ENCODE measurements at places on chromosomes 2 and 18.

DNA sequence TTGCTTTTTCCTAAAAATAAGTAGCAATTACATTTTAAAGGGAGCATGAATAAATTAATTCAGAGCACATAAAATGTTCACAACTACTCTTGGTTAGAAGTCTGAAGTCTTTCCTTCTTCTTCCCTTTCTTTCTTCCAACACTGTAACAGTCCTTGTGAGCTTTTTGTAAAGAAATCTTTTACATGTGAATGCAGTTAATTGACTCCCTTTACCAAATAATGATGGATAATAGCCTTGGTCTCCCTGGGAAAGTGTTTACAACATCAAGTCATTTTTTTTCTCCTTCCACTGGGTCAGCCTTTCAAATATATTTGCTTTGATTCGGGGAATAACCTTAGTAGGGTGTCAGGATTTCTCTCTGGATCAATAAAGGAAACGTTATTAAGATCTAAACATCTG, 39.1 kb downstream of the CALCRL start:
- DNase-seq: no peak

DNA sequence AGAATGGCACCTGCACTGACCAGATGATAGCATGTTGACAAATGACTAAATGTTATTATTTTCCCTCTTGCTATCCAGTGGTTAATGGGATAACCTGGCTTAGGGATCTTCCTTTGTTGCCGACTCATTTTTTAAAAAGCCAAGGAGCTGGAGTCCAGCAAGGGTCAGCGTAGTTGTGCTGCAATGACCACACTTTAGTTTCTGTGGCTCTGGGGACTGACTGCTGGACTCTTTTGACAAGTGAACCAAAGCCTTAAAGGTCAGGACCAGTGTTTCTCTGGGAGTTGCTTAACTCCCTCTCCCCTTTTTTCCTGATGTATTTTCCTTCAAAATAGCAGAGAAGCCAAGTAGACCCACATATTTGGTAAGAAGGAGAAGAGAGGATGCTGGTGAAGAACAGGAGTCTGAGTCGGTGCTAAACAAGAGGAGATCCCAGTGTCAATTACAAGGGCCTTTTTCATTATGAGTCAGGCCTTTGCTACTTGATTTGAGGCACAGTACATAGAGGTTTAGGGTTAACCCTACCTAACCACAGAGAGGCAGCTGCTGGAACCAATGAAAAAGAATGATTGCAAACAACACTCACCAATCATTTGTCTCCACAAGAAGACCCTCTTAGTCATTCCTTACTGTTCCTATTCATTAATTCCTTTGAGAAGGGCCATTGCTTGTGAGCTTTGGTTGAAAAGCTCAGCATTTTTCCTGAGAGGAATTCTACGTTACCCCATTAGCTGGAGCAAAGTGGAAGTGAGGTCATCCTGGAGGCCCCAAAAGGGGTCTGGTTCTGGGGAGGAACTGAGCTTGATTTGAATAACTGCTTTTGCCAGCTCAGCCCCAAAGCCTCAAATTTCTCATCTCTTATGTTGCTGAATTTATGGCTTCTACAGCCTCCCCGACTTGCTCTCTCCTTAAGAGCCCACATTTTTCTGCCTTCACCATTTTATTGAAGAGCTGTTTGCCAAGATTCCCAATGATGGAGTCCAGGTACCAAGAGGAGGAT, 137.6 kb upstream of the HNMT start:
- DNase-seq: no peak

DNA sequence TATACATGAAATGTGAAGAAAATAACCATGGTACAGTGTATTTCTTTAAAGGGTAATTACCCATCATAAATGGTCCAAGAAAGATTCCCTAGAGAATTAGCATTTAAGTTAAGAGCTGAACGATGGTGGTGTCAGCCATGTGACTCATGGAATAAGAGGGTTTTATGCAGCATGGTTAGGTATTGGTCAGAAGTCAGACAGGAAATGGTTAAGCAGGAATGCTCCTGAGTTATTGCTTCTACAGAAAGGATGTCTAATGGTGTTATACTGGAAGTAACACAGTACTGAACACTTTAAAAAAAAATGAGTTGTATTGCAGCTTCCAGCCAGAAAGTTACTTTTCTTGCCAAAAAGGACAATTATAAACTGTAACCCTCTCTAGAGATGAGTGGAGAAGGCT, 72.7 kb upstream of the UBE2E3 start:
- DNase-seq: no peak

DNA sequence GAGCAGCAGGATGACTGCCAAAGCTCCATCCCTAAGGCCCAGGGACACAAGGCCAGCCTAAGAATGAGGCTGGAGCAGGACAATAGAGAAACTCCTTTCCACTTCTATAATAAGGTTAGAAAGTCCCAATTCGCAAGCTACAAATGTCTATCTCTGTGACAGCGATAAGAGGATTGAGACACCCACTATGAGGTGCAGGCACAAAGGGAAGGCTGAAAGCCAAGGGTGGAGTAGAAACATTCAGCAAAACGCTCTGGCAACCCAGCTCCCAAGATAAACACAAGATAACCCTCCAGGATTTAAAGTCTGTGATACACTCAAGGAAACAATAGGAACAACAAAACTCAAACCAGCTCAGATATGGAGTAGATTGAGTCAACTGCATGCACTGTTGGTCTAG, 418.0 kb upstream of the UBE2E3 start:
- DNase-seq: no peak

DNA sequence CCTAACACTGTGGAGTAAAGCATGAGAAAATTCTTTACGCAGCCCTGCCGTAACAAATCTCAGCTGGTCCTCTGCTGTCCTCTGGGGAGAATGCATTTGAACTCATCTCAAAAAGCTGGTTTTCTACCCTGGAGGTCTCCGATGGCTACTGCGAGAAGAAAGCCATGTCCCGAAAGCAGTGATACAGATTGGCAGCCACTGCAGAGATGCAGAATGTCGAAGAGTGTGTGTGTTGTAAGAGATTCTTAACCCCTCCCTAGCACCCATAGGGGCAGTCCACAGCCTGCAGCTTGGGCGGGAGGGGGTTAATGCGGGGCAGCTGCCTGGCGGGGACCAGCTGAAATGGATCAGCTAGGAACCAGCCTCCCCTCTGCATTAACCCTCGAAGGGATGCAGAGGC, 235.9 kb downstream of the ZNF516 start:
- DNase-seq: no peak
